NCI-H510A treated with DMSO at 0.1 percent for 48 hours (cell line): ENCODE measurements at places on chromosomes 5 and 9.
A peak's percentile ranks its signal among the peaks of the same experiment; 100 is the strongest.

DNA sequence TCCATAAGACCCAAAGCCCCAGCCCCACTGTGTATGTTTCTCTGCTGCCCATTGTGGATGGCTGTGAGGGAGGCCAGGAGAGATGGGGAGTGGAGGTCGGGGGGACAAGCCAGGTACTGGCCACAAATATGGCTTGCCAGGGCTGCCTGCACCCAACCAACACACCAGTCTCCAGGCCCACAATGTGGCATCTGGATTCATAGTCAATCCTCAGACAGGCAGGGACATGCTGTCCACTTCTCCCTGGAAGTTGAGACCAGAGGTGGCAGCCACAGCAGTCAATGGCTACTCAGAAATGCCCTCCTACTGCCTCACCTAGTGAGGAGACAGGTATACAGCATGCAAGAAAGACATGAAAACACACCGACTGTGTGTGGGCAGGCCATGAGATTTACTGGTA, 61.2 kb upstream of the SLC25A51 start:
- no peak for DNase-seq

GRCh38 chr5:456351-457194, 13.6 kb downstream of the EXOC3 start:
- no peak for DNase-seq

- DNase-seq: no peak
Observed at GRCh38 chr5:72137826-72138409, 30.6 kb downstream of the MAP1B start.

DNA sequence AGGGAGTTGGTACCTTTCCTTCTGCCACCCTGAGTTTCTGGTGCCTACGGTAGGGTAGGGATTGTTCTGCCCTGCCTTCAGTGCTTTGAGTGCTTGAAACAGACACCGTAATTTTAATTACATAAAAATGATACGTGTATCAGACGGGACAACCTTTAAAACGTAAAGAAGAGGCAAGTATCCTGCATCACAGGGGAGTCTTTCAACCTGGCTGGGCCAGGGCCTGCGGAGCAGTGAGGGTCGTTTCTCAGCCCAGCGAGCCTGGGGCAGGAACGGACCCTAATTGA, 483 bp upstream of the DAB2IP start:
- peak; percentile 57 for DNase-seq

- DNase-seq: no peak
Observed at GRCh38 chr9:109717342-109717741, 62.7 kb upstream of the PALM2AKAP2 start.

DNA sequence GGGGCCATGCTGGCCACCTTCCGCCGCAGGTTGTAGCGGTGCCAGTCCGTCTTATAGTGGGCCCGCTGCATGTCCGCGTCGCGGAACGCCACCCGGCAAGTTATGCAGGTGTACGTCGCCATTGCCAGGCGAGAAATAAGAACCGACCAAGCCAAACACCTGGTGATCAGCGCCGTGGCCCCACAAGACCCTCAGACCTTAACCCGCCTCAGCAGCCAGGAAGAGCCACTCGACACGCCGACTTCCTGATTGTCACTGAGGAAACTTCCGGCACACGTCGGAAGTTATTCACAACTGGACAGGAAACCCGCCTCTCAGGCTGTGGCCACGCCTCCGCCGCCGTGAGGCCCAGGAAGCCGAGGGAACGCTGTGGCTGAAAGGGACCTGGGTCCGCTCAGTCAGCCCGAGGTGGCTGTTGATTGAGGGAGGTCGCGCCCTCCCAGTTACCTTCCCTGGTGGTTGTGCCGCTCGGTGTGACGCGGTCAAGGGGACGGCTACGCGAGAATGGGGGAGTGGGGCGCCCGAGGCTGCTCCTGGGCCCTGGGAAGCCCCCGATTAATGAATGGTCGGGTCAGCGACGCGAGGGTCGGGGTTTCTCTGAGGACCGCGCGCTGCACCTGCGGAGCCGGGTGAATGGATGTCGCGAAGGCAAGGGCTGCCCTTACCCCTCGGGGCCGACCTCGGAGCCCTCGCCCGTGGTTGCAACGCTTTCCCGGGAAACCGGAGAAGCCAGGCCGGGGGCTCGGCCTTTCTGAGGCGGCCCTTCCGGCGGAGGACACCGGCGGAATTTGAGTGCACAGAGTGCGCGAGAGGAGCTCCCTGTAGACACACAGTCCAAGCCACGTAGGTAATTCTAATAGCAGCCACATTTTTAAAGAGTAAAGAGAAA, at the start of gene ZNF622:
TSS of gene ZNF622 (minus strand) at position 257 of the 889 bp plus-strand sequence. CDS start at position 122, 135 bp downstream.
- DNase-seq: peak; percentile 84

DNA sequence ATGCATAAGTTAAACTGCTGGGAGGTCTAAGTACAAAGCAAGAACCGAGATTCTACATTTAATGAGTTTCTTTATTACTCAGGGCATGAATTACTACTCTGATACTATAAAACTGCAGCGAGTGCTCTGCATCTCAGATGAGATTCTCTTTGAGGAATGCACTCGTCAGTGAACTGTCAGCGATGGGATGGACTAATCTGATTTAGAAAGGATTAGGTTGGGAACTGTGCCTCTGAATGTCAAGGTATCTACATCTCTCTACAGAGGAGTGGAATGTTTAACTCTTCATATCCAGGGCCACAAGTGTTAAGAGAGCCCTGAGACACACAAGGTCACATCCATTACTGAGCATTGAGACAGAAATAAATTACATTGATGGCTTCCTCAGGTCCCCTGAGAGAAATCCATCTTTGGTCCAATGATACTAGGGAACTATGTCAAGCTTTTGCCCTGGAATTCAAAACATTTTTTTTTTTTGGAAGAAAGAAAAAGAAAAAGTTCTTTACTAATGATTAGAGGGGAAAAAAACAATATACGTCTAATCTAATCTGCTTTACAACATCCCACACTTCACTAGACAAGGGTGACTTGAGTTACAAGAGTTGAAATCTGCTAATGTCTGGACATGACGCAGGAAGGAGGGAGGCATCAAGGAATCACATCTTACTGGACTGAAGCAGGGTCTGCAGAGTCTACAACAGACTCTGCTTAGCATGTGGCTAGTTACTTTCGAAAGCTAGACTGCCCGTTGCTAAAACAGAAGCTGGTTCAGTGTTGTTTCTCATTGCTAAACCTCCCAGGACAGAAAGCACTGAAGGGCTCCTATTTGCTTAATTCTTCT, 270.0 kb upstream of the TLE4 start:
- DNase-seq: no peak

DNA sequence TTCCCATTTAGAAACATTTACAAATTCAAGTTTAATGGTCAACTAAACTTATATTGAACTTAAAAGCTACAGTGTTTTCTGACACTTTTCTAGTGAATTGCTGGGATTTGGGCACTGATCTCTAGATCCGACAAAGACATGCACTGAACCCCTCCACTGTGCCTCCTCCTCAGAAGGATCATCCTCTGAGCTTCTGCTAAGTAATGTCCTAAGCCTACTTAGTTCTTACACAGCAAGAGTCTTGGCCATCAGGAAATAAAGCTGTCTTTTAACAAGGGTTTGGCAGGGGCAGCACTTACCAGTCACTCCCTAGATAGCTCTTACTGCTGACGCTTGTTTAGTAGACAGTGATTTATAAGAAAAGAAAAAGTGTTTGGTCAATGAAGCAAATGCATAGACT, 50.5 kb downstream of the FAM81B start:
- no peak for DNase-seq

DNA sequence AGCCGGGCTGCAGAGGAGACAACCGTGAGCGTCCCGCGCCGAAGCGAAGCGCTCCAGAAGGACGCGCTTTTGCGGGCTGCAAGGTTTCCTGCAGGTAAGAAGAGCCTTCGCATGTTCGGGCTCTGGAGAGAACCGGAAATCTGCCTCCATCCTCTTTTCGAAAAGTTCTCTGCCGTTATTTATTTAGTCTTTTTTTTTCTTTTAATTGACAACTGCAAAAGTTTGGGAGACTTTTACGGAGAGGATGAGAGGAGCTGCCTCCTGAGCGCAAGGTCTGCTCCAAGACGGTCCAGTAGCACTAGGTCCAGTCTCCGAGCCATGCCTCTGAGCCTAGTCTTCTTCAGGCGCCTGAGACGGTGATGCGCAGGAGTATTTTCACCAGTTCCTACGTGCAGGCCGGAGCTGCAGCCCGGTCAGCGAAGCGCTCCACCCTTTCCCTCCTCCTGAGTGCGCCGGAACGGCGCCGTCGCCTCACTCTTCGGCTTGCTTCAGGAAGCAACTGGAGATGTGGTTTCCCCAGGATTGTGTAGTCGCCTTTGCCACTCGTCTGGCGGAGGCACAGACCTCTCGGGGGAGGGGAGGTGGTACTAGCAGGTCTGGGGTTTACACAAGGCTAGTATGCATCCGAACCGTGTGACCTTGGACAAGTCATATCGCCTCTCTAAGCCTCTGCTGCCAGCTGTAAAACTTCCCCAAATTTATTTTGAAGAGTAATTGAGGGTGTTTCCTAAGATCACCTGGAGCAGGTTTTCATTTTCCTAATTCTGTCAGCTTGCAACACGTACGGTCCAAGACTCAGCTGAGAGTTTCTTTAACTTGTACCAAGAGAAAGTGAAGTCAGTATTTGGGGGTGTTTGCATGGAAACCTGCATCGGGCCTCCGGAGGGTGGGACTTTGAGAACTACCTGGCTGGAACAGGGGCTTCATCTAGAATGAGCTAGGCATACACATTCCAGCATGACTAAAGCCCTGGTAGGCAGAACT, 4.5 kb downstream of the POU4F3 start:
- DNase-seq: no peak

GRCh38 chr5:30475429-30475828, 718.1 kb upstream of the CDH6 start:
- DNase-seq: no peak

- DNase-seq: no peak
Observed at GRCh38 chr9:68690088-68690487, 15.0 kb upstream of the PIP5K1B start.

- peak; percentile 41 for DNase-seq
Observed at GRCh38 chr9:69174616-69175463, 763 bp downstream of the TJP2 start.

DNA sequence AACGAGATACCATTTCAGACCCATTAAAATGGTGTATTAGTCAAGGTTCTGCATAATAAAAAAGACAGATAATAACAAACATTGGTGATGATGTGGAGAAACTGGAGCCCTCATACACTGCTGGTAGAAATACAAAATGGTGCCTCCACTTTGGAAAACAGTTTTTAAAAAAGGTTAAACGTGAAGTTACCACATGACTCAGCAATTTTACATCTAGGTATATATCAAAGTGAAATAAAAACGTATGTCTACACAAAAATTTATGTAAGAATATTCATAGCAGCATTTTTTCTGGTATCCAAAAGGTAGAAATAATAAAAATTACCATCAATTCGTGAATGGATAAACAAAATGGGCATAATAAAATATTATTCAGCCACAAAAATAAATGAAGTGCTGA, 519.8 kb downstream of the TLE4 start:
- DNase-seq: no peak

DNA sequence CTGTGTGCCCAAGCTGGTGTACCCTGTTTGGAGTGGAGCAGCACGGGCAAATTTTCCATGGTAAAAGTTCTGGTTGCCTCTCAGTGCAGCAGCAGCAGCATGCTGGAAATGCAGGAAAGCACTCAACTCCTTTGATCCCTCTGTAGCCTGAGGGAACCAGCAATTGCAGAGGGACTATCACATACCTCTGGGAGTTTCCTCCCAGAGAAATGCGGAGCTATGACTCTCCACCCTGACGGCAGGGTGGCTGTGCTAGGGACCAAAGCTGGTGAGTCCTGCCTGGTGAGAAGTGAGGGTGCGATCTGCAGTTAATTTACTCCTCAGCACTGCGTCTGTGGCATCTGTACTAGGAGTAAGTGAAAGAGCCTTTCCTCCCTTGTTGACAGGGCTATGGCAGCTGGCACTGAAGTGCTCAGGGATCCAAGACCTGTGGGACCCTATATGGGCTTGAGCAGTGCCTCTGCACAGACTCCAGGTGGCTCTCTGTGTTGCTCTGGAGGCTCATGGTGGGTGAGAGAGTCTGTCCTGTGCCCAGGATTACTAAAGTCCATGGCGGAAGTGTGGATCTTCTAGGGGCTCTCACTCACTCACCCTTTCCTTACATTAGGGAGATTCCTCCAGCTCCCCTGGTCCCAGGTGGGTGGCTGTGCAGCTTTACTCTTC, 601.2 kb upstream of the TYRP1 start:
- DNase-seq: no peak

- no peak for DNase-seq
Observed at GRCh38 chr5:89337-90286, 2.4 kb upstream of the PLEKHG4B start.

DNA sequence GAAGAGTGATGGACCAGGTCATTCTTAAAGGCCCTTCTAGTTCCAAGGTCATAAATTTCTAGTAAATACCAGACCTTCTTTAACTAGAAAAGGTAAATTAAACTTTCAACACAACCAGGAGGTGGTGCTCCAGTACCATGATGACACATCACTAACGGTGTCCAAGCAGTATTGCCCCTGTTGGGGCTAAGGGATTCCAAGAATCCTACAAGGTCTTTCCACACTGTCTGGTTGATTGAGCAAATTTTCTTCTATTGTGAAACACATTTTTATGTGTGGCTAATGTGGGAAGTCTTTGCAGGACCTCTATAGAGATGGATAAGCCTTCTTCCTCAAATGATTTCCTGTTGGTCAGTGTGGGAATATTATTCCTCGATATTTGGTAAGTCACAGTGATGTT, 459.6 kb upstream of the PAPPA start:
- no peak for DNase-seq

- DNase-seq: no peak
Observed at GRCh38 chr9:36018129-36018528, 18.6 kb upstream of the RECK start.

- DNase-seq: no peak
Observed at GRCh38 chr9:77672183-77672582, 24.1 kb upstream of the GNA14 start.

- no peak for DNase-seq
Observed at GRCh38 chr9:83670381-83670780, 37.4 kb downstream of the UBQLN1 start.

DNA sequence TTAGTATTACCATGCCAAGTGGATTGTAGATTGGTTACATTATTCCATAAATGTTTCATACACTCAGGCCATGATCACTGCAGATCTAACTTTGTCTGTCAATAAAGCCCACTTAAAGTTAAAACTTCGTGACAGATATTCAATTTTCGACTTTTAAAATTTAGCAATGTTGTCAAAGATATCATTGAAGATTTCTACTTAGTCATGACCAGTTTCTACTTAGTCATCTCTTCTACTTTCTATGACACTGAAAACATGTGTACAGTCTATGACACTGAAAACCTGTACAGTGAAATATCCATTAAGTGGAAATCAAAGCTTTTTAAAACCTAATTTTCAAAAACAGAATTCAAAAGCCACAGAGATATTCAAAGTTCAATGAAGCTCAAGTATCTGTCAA, 258.2 kb downstream of the MCTP1 start:
- DNase-seq: no peak
